SJSA1 (cell line): ENCODE measurements at places on chromosomes 4 and X. TPM values are rescaled to one million over a fixed set of nuclear protein-coding genes. Genes with fewer than 3 reads are reported as not detected.

Gene SYTL5
- total RNA-seq, result 0.22 and 0.26 TPM in 2 replicates

- H3K4me3 ChIP-seq, result no peak overlapping the region
- no peaks in the 10 kb centered on the region for H3K27me3 ChIP-seq
- H3K27ac ChIP-seq, result no peak overlapping the region
- no peaks in the 10 kb centered on the region for H3K36me3 ChIP-seq
Observed at GRCh38 chr4:52638717-52639116, 20.4 kb downstream of the USP46 start.

DNA sequence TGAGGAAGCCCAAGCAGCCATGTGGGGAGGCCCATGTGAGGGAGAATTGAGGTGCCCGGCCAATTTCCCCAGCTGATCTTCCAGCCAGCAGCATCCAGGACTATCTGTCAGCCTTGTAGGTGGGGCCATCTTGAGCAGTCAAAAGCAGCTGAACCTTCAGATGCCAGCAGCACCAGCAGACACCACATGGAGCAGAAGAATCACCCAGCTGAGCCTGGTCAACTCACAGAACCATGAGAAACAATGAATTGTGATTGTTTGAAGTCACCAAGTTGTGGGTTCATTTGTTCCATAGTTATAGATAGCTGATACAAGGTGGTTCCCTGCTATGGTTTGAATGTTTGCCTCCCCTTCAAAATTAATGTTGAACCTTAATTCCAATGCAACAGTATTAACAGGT lies 85.1 kb upstream of the ATP6AP2 start:
- H3K27me3 ChIP-seq, result no peaks in the 10 kb centered on the region
- no peak for DNase-seq
- H3K4me1 ChIP-seq, result no peaks in the 10 kb centered on the region

GRCh38 chr4:107712236-107712635 lies 7.8 kb downstream of the PAPSS1 start:
- H3K27ac ChIP-seq, result no peak overlapping the region
- H3K4me3 ChIP-seq, result no peak overlapping the region
- no peaks in the 10 kb centered on the region for H3K27me3 ChIP-seq
- 0 out of 2 replicates have a peak, but pooled peaks cover under 1% of the 10 kb centered on the region for H3K36me3 ChIP-seq

DNA sequence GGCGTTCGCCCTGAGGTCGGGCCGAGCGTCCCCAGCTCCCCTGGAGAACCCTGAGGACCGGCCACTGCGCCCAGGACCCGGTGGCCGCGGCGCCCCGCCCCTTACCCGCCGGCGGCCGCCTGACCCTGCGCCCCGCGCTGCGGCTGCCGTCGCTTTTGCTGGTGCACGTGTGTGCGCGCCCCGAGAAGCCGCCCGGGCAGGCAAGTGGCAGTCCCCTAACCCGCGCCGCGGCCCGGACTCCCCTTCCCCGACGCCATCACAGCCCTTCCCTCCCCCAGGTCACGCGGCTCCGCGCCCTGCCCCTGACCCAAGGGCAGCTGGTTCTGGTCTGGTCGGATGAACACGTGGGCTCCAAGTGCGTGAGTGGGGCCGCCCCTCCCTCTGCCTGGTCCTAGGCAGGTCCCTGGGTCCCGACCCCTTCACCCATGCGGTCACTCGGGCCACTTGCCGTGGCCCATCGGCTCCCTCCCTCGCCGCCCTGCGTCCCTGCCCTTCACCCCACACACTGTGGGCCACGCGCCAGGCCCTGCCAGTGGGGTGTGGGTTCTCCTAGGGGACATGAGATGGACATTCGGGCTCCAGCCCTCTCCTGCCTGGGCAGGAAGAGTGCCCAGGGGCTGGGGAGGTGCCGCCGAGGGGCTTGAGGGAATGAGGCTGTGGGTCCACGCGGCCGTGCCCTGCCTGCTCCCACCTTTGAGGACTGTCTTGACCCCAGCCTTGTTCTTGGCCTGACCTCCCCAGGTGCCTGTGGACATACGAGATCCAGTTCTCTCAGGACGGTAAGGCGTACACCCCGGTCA lies 8.0 kb upstream of the FGFRL1 start:
- no peaks in the 10 kb centered on the region for H3K36me3 ChIP-seq
